Fibroblast of skin of right quadriceps (primary cell): ENCODE measurements at places on chromosomes 1 and 21.

DNA sequence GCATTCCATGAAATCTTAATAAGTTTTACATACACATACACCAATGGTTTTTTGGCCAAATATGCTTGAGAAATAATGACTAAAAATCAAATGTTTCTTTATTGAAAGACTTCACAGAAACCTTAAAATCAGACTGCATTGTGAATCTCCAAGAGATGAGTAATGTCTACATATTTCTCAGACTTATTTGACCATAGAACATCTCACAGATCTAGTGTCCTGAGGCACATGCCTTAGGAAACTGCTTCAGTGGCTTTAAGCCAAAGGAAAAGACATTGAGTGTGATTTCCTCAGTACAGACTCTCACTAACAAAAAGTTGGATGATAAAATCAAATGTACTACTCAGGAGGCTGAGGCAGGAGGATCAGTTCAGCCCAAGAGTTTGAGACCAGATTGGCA lies 6.2 kb upstream of the C1orf105 start:
- DNase-seq = peak; percentile 69

GRCh38 chr1:231731268-231731667 lies 104.7 kb downstream of the DISC1 start:
- DNase-seq = no peak

GRCh38 chr21:33865996-33866575 lies 49.5 kb downstream of the ATP5PO start:
- no peak for DNase-seq

DNA sequence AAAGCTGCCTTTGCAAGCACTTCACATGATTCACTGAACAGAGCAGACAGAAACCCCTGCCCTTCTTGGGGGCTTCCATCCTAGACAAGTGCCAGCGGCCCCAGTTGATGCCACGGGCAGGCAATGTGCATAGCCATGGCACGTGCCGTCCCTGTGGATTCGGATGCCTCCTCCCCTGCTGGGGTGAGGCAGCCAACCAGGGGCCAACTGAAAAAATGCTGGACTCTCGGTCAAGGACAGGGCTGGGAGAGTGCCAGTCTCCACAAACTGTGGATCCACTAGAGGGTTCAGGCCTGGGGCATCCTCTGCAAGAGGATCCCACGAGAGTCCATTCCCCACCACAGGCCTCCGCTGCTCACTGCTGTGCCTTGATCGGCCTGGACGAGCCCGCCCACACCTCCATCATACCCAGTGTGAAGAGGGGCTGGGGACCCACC lies 3.8 kb downstream of the JMJD4 start:
- DNase-seq = no peak

DNA sequence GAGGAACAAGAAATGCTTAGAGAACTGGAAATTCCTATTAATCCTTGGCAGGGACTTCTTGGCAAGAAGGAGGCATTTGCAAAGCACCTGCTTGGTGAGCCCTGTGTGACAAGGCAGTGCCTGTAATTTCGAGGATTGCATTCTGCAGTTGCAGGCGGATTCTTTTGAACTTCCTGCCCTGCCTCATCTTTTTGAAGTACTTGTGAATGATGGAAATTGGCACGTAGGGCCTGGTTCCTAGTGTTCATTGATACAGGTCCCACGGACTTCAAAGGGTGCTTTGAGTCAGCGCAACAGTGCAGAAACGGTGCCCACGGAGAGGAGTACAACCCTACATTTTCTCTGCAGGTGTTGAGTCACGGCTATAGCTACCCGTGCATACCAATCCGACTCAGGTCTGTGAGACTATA lies 6.4 kb downstream of the HUNK start:
- no peak for DNase-seq

DNA sequence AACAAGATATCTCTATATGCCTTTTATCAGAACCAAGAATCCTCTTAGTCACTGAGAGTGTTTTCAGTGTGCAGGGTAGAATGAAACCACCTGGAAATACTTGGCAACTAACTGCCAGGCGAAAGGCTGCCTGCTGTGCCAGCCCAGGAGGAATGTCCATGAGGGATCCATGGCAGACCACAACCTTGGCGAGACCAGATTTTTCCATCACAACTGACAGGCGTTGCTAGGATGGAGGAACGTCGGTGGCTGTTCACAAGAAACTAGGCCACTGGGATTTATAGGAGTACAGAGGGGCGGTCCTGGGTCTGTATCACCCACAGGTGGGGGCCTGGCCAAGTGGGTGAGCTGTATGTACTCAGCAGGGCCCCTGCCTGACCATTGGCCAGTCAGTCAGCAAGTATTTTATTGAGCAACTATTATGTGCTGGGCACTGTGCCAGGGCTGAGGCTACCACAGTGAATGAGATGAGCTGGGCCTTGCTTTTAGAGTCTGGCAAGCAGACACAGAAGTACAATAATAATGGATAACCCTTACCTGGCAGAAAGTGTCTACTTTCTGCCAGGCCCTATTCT lies 199.4 kb downstream of the FOXD2 start:
- no peak for DNase-seq

- DNase-seq = no peak
Measured at GRCh38 chr1:56977910-56978309, 12.1 kb upstream of the C8B start.
